ENCODE measurements at places on chromosomes 3 and 15.

- no peak for DNase-seq
These were observed 88.2 kb upstream of the TSC22D2 start for GRCh38 chr3:150319900-150320299.

DNA sequence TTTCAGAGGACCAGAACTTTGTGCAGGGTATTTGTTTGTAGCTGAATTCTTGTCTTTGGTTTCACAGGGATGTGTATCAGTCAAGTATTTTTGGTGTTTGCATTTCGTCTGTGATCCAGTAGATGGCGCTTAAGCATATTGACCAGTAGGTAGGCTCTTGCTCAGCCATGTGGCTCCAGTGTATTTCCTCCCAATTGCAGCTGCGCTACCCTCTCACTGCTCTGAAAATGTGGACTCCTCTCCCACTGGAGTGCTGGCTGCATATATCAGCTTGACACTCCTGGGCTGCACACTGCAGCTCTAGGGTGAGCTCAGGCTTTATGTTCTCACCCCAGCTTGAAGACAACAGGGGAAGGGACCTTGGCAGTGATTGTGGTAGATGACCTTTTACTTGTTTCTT, 1264.3 kb upstream of the ALCAM start:
- no peak for DNase-seq

DNA sequence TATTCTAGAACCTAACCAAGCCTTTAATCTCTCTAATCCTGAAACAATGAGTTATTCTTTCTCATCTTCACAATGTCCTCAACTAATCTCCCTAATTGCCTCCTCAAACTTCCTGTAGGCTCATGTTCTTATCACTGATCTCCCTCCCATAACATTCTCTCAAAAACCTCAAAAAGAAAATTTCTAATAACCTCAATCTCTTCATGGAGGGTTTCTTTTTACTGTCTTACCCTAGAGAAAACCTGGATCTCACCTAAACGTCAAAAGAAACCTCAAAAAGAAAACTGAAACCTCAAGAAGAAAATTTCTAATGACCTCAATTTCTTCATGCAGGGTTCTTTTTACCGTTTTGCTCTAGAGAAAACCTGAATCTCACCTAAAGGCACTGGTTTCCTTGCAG, 150.2 kb downstream of the GSK3B start:
- no peak for DNase-seq

DNA sequence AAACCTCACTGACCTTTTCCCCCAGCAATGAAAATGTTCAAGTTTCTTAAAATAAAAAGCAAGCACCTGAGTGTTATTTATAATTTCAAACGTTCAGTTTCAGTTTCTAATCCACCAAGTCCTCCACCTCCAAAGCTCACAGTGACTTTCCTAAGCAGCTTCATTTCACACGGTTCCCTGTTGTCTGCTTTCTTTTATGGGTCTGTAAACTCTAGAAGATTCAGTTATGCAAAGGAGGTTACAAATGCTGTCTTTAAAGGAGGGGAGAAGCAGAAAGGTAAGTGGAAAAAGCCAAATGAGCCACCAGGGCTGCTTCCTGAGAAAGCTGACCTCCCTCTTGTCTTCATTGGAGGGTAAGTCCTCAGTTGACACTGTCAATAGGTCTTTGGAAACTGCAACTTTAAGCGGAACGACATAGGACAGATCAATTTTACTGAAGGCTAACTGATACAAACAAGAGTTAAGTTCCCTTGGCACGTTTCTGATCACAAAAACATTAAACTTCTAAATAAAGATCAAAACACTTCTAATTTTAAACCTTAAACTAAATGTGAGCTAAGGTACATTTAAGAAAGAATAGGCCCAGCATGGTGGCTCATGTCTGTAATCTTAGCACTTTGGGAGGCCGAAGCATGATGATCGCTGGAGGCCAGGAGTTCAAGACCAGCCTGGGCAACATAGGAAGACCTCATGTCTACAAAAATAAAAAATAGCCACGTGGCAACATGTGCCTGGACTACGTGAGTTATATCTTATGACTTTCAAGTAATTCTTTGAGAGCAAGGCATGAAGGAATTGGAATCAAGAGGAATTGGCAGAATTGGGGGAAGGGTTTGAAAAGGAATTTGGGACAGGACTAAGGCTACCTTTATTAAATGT, 151.9 kb upstream of the UBE2E1 start:
- DNase-seq = no peak

DNA sequence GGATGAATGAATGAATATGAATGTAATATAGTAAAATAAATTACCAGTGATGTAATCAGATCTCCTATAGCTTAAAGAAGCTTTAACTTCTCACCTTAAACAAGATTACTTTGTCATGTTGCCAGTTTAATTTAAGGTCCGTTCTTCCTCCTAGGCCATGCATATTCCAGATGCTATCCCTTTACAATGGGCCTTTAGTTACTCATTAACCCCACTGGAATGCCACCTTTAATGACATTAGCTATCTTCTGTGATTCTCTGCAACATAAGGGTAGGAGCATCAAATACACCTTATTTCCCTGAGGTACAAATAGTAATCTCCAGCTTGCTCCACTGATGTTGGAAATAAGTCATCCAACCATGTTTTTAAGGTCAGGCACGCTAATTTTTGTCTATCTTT, 63.0 kb upstream of the TIMP4 start:
- DNase-seq = no peak

DNA sequence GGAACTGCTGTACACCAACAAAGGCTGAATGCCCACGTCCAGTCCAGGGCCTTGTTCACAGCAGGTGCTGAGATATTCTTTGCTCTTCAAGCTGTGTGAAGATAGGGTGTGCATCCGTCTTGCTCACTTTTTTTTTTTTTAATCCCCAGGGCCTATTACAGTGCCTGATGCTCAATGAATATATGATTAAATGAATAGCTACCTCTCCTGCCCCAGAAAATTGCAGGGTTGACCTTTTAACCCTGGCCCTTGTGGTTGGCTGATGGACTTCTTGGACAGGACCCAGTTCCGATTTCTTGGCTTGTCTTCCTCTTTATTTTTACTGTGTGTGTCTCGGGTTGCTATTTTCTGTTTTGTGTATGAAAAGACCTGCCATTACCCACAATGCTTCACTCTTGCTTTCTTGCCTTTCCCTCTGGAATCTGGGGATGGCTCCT, 2.9 kb upstream of the FYTTD1 start:
- no peak for DNase-seq

- no peak for DNase-seq
These were observed 26.0 kb downstream of the SLC12A6 start for GRCh38 chr15:34311563-34311962.

- no peak for DNase-seq
These were observed 59.0 kb downstream of the CLEC3B start for GRCh38 chr3:45084820-45085816.

- DNase-seq = no peak
These were observed 11.8 kb upstream of the KIF7 start for GRCh38 chr15:89666858-89667705.

DNA sequence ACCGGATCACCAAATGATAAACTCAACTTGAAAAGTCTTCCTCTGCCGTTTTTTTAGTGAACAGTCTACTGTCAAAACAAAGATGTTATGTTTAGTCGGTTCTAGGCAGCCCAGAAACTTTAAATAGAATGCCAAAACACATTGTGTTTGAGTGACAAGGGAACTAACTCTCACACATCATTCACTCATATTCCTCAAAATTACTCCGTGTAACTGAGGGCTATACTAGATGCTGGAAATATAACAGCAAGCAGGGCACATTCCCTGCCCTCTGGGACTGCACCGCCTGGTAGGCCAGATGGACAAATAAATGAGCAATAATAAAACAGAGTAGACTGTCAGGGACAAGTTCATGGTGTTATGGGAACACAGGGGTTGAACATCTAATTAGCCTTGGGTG, 251.4 kb downstream of the MAGI1 start:
- no peak for DNase-seq

- DNase-seq = no peak
These were observed 365.9 kb downstream of the CACNA2D3 start for GRCh38 chr3:54488297-54488696.

- no peak for DNase-seq
These were observed 239 bp upstream of the ZFYVE19 start for GRCh38 chr15:40806672-40807027.

GRCh38 chr3:102791641-102792589, 357.1 kb downstream of the ZPLD1 start:
- no peak for DNase-seq

DNA sequence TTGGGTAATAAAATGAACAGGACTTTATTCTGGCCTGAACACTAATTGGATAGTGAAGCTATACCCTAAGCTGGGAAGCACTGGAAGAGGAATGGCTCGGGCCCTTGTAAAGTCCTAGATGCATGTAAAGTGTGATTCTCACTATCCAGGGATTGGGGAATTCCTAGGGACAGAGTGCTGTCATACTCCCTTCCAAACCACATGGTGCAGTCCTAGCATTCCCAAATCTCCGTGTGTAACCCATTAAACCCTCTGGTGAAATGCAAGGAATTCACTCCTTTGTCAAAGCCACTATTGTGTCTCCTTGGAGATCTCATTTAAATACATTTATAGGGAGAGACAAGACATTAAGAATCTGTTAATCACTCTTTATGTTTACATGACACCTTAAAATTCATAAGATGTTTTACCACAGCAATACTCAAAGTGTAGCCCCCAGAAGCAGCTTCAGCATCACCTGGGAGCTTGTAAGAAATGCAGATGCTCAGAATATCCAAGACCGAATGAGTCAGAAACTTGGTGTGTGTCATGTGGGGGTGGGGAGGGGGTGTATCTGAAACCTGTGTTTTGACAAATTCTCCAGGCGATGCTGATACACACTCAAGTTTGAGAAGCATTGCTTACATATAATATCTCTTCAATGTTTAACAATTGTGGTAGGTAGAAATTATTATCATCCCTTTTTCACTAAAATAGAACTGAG, 121.8 kb upstream of the NPHP3 start:
- no peak for DNase-seq

- no peak for DNase-seq
These were observed 33.2 kb upstream of the GOLGA8B start for GRCh38 chr15:34616613-34617012.

DNA sequence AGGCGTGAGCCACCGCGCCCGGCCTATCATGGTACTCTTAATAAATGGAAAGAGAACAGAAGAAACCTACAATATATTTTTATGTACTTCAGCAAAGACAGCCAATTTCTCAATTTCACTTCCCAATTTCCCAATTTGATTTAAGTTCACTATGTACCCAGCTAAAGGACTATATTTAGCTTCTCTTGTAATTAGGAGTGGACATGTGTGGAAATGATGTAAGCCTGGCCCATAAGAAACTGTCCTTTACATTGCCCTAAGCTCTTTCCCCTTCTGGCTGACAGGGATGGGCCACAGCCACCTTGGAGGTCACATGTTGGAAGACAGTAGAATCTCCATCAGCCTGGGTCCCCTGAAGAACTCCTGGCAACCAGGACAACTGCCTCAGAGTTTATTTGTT, 6.2 kb downstream of the TMEM39A start:
- no peak for DNase-seq

DNA sequence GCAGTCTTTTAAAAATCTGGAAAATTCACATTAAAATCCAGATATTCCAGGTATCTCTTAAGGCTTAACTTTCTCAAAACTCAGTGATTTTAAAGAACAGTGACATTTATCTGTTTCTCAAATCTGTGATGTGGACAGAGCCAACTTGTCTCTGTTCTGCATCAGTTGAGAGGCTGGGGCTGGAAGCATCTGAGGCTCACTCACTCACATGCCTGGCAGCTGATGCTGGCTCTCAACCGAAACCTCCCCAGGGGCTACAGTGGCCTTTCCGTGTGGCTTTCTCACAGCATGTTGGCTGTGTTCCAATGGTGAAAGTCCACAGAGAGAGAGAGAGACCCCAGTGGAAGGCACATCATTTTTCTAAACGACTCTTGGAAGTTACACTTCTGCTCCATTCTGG, 53.5 kb downstream of the CEMIP start:
- DNase-seq = no peak

- no peak for DNase-seq
These were observed 14.8 kb upstream of the ZNF774 start for GRCh38 chr15:90337256-90337655.

DNA sequence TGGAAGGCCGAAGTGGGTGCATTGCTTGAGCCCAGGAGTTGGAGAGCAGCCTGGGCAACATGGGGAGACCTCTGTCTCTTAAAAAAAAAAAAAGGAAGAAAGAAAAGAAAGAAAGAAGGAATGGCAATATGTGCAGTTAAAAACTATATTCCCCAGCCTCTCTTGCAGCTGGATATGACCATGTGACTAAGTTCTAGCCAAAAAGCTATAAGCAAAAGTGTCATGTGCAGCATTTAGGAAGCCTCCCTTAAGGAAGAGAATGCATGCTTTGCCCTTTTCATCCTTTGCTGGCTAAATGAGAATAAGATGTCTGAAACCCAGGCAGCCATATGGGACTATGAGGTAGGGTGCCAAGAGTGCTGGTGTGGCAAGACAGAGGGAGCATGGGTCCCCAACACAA, 21.8 kb downstream of the CYP19A1 start:
- no peak for DNase-seq

DNA sequence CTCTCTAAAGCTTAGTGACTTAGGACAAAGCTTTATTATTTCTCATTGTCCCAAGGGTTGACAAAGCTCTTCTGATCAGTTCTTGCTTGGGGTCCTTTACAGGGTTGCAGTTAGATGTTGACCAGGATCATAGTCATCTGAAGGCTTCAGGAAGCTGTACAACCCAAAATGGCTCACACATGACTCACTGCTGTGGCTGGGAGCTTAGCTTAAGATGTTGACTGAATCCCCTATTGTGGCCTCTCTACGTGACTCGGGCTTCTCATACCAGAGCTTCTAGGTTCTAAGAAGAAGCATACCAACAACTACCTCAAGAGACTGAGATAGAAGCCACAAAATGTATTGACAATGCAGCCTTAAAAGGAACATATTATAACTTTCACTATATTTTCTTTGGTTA, 569.6 kb upstream of the ROBO2 start:
- no peak for DNase-seq
